Aorta (tissue), 5 donors: ENCODE measurements at places on chromosomes 7 and 10.
A peak's percentile ranks its signal among the peaks of the same experiment; 100 is the strongest.

DNA sequence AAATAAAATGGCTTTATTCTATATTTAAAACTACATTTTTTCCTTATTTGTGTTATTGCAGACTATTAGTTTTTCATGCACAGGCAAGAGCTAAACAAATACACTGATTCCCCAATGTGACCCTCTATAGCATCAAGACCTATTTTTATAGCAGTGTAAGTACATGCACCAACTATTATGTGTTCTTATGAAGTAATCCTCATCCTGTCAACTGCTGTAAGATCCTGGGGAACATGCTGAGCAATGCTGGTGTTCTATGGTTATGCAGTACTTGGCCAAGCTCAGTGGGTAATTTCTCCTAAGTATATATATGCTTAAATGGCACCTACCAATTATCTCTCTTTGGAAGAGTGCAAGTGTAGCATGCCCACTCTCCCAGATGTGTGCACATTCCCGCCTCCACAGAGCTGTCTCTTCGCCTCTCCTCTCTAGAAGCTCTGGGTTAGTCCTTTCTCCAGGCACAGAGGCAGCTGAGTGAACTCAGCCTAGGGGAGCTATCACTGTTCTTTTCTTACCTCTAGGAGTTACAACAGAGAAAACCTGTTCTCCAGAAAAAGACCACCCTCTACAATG lies 428.8 kb downstream of the KCNMA1 start:
- DNase-seq = no peak

DNA sequence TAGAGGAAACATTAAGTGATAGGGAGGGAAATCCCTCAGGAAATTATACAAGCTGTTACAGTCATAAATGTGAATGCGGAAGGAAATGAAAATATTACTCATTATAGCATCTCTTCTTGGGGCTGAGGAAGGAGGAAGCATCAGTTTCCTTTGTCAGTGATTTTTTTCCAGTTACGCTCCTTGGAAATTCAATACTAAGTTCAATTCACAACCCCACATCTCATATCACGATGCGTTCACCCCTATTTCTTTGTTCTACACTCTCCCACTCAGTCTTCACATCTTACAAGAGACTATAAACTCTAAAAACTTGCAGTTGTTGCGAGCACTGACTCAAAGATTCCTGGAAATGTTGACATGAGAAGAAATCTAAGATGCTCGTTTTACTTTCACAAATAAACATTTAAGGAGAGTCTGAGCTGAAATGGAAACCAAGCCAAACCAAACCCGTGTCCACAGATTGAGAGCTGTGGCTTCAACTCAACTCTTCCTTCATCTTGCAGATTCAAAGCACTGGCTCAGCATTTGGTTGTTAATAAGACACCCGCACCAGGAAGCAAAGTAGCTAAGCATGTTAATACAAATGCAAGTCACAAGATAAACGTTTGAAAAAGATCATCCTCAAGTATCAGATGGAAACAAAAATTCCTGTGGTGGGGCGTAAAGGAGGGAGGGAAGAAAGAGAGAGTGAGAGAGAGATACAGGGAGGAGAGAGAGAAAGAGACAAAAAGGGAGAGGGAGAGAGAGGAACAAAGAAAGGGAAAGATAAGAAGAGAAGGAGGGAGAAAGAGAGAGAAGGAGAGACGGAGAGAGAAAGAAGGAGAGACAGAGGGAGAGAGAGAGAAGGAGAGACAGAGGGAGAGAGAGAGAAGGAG lies 150.0 kb upstream of the RSU1 start:
- DNase-seq = no peak

- DNase-seq = no peak
Measured at GRCh38 chr10:35347121-35347562, 10.8 kb downstream of the CCNY start.

- no peak for DNase-seq
Measured at GRCh38 chr7:26188206-26188956, 12.2 kb downstream of the HNRNPA2B1 start.

DNA sequence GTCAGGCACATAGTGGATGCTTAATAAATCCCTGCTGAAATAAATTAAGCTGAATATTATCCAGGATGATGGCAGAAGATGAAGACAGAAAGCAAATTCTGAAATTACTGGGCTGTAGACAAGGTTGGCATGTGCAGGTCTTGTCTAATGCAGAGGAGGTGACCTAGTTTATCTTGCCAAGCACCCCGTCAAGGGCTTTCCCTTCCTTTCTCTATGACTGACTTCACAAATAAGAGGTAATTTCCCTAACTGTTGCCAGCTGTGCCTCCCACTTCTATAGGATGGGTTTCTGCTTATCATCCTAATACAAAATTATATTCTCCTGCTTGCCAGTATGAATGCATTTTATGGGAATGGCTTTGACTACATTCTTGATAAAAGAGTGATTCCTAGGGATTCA lies 38.0 kb downstream of the LHFPL3 start:
- no peak for DNase-seq

DNA sequence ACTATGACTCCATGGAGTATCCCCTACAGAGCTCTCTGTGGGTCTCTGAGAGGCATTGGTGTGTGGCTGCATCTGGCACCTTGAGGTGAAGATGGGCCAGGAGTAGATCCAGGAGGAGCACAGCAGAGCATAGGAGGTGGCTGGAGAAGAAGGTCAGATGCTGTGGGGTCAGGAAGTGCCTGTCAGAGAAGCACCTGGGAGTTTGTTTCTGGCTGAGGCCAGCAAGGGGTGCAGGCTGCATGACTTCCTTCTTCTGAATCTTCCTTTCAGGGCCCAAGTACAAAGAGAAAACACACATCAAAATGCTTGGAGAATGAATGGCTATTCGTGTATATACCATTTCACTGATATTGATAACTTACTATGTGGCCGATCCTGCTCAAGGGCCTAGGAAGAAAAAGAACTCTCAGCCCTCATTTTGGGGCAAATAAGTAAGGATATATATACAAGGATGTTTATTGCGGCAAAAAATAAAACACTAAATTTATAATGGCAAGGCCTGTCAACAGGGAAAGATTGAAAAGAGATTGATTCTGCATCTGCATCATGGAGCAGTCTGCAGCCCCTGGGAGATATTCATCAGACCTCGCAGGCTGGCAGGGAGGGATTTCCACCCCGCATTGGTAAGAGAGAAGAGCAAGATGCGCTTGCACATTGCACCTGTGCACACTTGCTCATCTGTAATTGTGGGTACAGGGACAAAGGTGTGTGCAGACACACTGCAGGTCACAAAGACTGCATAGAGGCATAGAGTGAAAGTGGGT lies 39.2 kb downstream of the PTPRE start:
- no peak for DNase-seq

GRCh38 chr10:58140054-58140453 lies 127.6 kb downstream of the IPMK start:
- DNase-seq = no peak

GRCh38 chr7:114942446-114943175 lies 20.7 kb downstream of the MDFIC start:
- no peak for DNase-seq

GRCh38 chr10:4617589-4617988 lies 208.4 kb upstream of the AKR1E2 start:
- no peak for DNase-seq

- peak; percentile 71 for DNase-seq
Measured at GRCh38 chr7:74174606-74175082, 488 bp downstream of the EIF4H start.

DNA sequence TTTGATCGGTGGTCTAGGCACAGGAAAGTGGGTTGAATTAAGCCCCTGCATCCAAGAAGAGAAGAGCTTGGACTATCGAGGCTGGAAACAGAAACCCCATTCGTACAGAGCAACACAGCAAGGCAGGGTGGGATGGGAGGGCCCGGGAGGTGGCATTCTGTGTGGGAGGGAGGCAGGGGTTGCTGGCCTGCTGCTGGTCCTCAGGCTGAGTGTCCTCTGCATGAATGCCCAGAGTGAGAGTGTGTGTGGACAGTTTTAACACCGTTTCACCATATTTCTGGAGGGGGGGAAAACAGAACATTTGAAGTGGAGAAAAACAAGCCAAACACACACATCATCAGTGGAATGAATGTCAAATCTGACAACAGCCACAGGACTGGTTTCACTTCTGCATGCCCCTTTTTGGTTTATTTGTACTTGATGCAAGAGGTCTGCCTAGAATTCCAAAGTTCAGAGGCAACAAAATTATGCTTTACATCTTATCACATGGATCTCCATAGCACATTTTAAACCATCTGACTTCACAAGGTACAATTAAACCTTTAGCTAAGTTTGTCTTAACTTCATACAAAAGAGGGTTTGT lies 11.1 kb upstream of the ENO4 start:
- no peak for DNase-seq

DNA sequence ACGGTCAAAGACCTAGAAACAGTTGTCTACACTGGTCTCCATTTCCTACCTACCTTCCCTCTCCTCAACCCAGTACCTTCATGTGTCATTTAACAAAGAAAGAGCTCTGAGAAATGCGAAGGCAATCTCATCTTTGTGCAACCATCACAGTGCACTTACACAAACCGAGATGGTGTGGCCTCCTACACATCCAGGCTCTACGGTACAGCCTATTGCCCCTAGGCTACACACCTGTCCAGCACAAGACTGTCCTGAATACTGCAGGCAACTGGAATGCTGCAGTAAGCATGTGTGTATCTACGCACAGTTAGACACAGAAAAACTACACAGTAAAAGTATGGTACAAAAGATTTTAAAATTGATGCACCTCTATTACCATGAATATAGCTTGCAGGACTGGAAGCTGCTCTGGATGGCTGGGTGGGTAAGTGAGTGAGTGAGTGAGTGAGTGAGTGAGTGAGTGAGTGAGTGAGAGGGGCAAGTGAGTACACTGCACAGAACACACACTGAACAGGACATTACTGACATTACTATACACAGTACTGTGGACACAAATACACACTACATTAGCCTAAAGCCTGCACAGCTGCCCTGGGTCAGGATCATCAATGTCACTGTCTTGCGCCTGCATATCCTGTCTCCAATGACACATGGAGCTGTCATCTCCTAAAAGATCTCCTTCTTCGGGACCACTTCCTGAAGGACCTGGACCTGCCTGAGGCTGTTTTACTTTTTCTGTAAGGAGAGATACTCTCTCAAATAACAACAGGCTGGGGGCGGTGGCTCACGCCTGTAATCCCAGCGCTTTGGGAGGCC lies 18.5 kb downstream of the ITGB1 start:
- DNase-seq = no peak

- no peak for DNase-seq
Measured at GRCh38 chr10:91761721-91762120, 36.5 kb upstream of the TNKS2 start.

DNA sequence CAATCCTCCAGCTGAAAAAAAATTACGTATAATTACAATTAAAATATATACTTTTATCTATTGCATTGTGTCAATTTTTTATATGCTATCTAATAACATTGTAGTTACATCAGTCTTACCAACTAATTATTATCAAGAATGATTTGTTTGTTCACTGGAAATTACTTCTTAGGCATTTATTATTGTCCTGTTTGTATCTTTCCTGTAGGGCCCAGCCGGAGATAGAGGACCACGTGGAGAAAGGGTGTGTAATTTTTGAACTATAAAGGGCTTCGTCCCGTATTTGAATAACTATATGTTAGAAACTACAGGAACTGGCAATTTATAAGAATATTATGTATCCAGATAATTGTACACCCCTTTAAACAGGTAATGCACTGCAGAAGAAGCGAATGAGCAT lies 4.1 kb downstream of the COL1A2 start:
- DNase-seq = no peak

GRCh38 chr10:70097459-70097858 lies 35.2 kb downstream of the AIFM2 start:
- no peak for DNase-seq

DNA sequence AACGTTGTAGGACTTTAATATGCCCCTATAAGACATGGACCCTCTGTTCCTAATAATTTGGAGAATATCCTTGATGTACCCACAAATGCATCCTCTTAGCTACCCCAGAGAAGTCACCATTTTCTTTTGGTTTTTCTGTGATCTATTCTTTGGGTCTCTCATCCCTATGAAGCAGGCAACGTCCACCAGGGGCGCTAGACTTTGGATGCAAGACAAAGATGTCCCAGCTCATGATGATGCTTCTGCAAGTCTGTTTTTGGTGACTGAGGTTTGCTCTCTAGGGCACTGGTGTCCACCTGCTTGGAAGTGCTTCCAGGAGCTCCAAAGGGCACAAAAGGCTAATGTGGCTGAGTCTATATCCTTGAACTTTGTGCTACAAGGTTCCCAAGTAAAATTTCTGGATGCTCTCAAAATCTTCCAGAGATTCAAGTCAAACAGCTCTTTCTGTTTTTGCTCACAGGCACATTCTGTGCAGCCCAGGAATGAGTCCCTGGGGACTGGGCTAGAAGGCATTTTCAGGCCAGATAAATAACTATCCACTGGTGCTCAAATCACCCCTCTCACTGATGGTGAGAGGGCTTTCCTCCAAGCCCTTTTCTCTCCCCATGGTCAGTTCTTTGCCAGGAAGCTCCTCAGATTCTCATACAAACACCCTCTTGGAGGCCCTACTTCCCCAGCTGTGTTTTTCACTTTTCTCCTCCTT lies 166.4 kb downstream of the C7orf25 start:
- no peak for DNase-seq

DNA sequence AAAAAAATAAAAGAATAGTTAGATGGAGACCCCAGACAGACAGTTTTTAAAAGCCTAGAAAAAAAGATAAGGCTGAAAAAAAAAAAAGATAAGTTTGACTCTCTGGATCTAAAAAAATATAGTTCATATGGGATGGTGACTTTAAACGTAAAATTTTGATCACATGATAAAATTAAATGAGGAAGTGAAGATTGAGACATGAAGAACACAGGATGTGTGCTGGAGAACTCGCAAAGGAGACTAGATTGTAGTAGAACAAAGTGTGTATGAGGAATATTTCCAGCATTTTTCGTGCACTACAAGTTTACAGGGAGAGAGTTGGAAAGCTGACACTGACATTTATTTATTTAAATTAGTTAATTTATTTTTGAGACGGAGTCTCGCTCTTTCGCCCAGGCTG lies 286.4 kb downstream of the PRPF18 start:
- no peak for DNase-seq

- DNase-seq = no peak
Measured at GRCh38 chr10:4131407-4132215, 346.6 kb upstream of the KLF6 start.

- no peak for DNase-seq
Measured at GRCh38 chr7:28292834-28293526, 112.4 kb upstream of the JAZF1 start.

GRCh38 chr7:55260676-55261385 lies 104.3 kb upstream of the LANCL2 start:
- no peak for DNase-seq

DNA sequence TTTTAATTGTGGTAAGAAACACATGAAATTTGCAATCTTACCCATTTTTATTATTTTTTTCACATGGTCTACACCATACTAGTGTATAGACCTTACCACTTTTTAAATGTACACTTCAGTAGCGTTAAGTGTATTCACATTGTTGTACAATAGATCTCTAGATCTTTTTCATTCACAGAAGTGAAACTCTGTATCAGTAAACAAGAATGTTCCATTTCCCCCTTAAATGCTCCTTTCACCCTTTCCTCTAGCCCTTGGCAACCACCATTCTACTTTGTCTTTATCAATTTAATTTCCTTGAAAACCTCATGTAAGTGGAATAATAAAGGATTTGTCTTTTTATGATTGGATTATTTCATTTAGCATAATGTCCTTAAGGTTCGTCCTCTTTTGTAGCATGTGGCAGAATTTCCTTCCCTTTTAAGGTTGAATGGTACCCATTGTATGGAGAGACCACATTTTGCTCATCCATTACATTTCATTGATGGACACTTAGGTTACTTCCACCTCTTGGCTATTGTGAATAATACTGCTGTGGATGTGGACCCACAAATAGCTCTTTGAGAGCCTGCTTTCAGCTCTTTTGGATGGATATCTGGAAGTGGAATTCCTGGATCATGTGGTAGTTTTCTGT lies 45.7 kb downstream of the SNX10 start:
- DNase-seq = no peak

GRCh38 chr7:124056234-124056633 lies 23.4 kb upstream of the TMEM229A start:
- no peak for DNase-seq
